ENCODE measurements at places on chromosomes 2 and 18.

- DNase-seq = no peak
Measured at GRCh38 chr2:47888581-47889280, 17.6 kb downstream of the FBXO11 start.

DNA sequence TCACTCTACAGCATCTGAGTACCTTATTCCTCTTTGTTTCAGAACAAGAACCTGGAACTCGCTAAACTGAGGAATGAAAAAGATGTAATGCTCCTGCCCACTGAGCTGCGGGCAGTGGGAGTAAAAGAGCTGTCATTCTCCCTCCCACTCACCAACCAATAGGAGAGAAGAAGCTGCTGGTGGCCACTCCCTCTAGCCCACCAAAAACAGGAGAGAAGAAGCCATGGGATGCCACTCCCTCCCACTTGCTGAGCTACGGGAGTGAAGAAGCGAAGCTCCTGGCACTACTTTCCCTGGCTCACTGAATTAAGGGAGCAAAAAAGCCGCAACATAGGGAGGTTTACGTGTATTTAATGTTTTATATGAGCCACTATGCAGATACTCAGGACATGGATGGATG lies 53.7 kb downstream of the RIT2 start:
- DNase-seq = no peak

- DNase-seq = no peak
Measured at GRCh38 chr2:10680957-10681356, 8.8 kb downstream of the NOL10 start.

GRCh38 chr18:36643061-36643460 lies 185.7 kb downstream of the TPGS2 start:
- DNase-seq = no peak

DNA sequence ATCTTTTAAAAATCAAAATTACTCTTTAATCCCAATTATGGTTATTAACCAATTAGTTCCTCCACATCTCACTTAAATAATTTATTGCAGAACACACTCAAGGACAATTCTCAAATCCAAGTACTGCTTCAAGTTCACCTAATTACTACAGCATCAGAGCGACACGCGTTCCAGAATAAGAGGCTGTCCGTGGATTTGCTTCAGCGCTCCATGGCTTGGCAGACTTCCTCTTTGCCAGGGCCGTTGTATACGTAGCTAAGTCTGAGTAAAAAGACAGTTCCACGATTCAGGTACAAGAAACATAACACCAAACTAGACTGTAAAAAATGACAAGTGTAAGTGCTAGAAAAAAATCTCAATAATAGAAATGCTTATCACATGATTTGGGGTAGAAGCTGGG lies 153.2 kb upstream of the MYT1L start:
- no peak for DNase-seq

GRCh38 chr2:63614448-63614968 lies 25.7 kb downstream of the MDH1 start:
- DNase-seq = no peak

DNA sequence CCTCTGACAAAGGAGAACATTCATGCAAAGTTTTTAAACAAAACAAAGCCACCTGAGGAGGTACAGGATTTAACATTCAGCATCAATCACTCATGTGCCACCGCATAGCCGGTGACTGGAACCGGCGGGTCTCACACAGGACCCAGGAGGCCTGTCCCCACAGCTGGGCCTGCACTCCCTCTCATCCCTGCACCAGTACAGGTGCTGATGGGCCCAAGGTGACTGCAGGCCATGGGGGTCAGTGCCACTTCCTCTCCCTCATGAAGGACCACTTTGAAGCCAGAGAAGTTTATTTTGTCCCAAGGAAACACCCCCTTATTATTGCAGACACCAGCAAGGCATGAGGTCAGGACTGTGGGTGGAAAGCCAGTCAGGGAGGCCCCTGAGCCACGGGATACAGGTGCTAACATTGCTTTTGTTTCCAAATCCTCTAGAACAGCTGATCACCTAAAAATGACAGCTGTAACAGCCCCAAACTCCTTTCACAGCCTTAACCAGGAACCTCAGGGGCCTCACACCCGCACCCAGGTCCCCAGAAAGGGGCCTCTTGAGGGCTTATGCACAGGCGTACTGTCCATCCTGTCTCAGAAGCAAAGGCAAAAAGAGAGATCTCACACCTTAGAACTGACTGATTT lies 14.0 kb downstream of the PARD6G start:
- no peak for DNase-seq
